ENCODE measurements at places on chromosomes 7 and 10. TPM values are rescaled to one million over a fixed set of nuclear protein-coding genes. Genes with fewer than 3 reads are reported as not detected.

DNA sequence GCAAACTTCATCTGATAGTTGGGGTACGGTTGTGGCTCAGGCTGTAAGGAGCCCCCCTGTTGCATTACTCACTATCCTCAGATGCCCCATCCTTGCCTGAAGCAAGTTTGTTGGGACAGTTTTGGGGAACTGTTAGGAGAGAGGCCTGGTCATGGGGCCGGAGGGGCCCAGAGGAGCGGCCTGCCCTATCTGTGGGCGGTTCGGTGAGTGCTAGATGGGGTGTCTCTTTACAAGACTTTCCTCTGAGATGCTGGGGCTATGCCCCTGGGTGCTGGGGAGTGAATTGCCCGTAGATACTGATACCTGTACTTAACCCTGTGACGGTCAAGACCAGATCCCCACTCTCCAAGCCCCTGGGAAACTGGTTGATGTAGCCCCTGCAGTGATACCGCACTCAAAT is 12.4 kb downstream of the CUX1 start:
- DNase-seq = no peak

DNA sequence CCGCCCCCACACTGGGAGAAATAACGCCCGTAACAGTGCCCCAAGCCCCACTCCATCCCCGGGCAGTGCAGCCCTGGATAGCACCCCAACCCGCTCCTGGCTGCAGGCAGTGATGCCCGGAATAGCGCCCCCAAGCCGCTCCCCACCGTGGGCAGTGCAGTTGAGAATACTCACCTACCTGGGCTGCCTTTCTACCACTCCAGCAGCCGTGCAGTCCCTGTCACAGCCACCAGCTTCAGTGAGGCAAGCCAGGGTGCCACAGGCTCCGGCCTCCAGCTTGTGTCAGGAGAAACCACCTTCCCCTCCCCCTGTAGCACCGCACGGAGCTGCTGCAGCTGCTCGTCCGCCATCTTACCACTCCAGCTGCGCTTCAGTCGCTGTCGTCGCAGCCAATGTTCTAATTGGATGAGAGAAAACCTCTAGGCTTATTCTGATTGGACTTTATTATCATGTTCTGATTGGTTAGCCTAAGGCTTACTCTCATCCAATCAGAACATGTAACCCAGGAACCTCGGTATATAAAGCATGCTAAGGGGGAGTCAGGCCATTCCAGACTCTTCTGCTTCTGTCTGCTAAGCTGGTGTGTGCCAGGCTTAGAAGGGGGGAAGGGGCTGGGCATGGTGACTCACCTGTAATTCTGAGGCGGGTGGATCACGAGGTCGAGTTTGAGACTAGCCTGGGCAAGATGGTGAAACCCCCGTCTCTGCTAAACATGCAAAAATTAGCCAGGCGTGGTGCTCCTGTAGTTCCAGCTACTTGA is 53.2 kb upstream of the ZNF33B start:
- no peak for DNase-seq

GRCh38 chr7:135715673-135716072 is 12.3 kb downstream of the SLC13A4 start:
- no peak for DNase-seq

- no peak for DNase-seq
These were observed 65.2 kb downstream of the AOAH start for GRCh38 chr7:36659172-36659516.

DNA sequence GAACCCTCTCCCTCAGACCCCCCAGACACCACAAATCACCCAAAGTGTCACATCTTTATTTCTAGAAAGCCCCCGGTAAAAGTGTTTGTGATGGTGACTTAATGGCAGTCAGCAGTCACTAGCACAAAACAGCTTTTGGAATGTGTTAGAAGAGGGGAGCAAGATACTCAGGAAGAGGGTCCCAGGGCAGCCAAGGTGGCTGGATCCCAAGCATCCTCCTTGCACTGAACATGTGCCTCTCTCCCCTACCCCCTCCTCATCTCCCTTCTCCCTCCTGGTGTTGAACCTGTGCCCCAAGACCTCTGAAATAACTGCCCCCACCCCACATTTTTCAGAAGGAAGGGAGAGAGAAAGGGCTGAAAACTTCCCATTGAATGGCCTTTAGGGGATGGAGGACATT is 37.8 kb upstream of the MXI1 start:
- peak; percentile 72 for DNase-seq

- DNase-seq = peak; percentile 86
These were observed 55.9 kb downstream of the FAM204A start for GRCh38 chr10:118286051-118286838.

DNA sequence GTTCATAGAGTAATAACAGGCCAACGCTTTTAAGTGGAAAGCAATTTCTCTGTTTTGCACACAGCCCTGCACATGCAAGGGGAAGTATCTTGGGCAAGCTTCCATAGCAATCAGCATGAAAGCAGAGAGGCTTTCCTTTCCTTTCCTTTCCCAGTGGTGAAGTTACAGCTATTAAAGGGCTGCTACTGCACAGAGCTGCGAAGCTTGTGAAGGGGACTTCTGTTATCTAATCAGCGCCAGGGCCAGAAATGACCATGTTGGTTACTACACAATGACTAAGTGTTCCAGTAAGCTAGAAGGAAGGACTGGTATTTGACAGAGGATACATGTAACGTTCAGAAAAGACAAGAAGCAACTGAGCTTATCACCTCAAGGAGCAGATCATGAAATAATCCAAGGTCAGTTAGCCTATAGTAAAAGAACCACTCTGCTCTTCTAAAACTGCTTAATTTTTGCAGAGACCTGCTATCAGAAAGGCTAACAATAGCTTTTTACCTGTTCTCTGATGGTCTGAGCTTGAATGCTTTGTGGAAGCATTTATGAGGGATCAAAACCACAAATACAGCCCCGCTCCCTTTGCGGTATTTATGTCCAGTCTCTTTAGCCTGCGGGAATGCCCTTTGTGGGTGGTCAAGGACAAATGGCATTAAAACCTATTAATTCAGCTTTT is 45.9 kb downstream of the SGMS1 start:
- DNase-seq = no peak

ABCB4 gene
- 1.0 TPM for total RNA-seq

UBE2D1 gene
- 11.5 TPM for total RNA-seq
